Stimulated activated CD4-positive, alpha-beta T cell treated with anti-CD3 and anti-CD28 coated beads, Interleukin-4, amount 100 ng/mL, for 24 hours (primary cell): ENCODE measurements at places on chromosomes 2 and 18.

GRCh38 chr2:162123806-162124758 is 28.0 kb downstream of the GCG start:
- no peak for DNase-seq

DNA sequence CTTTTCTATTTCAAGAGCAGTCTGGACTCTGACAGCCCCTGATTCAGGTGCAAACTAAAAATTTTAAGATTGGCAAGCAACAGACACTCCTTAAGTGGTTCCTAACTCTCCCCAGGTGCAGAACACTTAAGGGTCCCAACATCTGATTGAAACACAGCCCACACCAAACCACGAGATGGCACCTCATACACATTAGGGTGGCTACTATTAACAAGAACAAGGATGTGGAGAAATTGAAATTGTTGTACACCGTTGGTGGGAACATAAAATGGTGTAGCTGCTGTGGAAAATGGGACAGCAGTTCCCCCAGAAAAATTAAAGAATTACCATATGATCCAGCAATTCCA is 82.3 kb downstream of the POLR1A start:
- DNase-seq = no peak

DNA sequence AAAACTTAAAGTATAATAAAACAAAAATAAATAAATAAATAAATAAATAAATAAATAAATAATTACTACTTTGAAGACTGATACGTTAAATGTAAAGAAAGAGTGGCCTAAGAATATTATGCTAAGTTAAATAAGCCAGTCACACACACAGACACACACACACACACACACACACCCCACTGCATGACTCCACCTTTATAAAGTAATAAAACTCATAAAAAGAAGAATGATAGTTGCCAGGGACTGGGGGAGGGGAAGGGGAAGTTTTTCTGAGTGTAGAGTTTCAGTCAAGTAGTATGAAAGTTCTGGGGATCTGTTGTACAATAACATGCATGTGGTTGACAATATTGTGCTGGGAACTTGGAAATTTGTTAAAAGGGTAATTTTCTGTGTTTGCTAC is 1237.5 kb upstream of the GYPC start:
- DNase-seq = no peak

- no peak for DNase-seq
These were observed 2.4 kb upstream of the SH2D6 start for GRCh38 chr2:85415980-85416650.

DNA sequence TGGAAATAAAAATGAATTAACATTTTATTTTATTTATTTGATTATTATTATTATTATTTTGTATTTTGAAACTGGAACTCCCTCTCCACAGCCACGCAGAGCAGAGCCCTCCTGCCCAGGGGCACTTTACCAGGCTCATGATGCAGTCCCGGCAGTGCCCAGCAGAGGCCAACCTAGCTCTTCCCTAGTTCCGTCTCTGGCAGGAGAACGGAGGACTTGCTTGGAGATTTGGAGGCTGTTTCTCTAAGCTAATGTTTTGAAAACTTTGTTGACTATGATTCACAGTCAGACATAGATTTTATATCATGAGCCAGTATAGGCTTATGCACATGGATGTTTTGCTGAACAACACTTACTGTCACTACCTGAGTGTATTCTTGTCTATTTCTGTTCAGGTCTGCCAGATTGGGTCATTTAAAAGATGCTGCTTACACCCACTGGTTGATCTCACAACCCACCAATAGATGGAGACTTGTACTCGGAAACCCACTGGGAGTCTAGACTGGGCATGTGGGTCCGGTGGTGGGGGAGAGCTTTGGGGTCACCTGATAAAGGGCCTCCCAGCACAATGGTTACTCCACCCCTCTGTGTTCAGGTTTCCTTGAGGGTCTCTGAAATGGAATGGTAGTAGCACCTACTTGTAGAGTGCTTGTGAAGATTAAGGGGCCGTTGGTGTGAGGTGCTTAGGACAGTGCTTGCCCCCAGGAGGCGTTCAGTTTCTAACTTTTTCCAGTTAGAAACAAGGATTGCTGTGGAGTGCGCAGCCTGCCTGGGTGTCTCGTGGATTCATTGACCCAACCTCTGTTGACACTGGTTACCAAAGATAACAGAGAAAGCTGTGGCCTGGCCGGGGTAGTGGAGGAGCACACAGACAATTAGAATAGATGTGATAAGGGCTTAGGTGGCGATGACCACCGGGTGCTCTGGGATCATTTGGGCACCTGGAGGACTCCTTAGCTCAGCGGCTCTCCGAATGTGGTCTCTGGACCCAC is 177.3 kb downstream of the HAUS1 start:
- DNase-seq = peak; percentile 61

DNA sequence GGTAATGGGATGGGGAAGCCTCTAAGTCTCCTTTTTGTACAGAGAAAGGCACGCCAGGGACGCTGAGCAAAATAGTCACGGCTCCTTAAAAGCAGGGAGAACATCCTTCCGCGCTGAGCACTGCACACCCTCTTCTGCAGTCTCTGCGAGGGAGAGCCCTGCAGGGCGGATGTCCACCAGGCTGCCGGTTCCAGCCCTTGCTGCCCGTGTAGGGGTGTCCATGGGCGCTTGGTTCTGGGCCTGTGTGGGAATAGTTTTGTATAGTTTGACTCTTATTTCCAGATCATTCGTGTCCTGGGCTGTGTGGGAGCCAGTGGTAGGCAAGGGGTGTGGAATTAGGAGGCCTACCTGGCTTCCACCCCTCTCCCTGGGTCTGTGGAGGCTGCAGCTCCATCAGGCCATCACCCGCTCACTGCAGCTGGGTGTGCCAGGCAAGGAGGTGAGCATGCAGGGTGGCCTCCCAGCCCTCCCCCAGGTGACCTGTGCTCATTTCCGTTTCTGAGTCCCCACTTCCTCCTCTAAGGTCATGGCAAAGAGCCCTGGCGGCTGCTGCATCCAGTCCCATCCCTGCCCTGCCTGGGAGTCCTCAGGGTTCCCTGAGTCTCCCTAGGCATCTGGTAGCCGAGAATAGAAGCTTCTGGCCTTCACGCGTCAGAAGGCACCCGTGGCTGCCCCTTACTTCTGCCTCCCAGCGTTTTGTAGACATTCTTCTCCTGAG is 202.6 kb downstream of the LDLRAD4 start:
- DNase-seq = no peak

DNA sequence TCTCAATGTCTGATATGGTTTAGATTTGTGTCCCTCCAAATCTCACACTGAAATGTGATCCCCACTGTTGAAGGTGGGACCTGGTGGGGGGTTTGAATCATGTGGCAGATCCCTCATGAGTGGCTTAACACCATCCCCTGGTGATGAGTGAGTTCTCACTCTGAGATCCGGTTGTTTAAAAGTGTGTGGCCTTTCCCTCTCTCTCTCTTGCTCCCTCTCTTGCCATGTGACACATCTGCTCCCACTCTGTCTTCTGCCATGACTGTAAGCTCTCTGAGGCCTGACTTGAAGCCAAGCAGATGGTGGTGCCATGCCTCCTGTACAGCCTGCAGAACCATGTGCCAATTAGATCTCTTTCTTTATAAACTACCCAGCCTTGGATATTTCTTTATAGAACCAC is 108.8 kb downstream of the RBMS1 start:
- no peak for DNase-seq
